Stimulated activated CD4-positive, alpha-beta T cell treated with anti-CD3 and anti-CD28 coated beads, Interleukin-4, amount 100 ng/mL, for 1 hour (primary cell): ENCODE measurements at places on chromosomes 16 and 17.

- DNase-seq, result no peak
Measured at GRCh38 chr17:49370971-49371834, 9.2 kb upstream of the ZNF652 start.

DNA sequence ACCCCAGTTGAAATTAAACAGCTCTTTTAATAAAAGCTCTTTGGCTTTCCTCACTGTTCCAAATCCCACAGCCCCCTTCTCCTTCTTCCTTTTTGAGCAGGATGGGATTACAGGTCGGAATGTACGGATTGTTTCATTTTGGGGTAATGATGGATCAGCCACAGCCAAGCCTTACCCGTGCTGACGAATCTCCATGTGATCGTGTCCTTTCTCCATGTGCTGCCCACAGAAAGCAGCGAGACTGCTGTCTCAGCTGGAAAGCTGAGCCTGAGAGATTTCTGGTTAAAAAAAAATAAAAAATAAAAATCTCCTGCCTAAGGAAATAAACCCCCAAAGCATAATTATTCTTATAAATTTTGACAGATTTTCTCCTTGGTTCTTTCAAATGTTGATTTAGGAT, 276.6 kb downstream of the CPPED1 start:
- DNase-seq, result no peak

- no peak for DNase-seq
Measured at GRCh38 chr16:88194397-88195268, 188.1 kb upstream of the ZNF469 start.

- DNase-seq, result no peak
Measured at GRCh38 chr17:39673335-39674081, 5.3 kb downstream of the PNMT start.

DNA sequence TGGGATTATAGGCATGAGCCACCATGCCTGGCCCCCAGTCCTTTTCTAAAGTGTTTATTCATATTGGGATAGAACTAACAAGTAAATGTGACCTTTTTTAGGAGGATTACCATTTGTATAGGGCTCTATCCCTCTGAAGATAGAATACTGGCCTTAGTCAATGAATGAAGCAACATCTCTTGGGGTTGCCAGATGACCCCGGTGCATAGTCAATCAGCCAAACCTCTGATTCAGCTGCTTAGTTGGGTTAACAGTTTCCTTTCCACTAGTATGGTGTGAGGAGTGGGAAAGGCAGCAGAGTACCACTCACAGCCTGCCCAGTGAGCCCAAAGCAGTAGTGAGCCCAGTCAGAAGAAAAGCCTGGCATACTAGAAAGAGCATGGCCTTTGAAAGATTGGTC, 94.6 kb upstream of the TBX2 start:
- DNase-seq, result no peak

- DNase-seq, result no peak
Measured at GRCh38 chr17:27596566-27597187, 34.3 kb upstream of the LGALS9 start.

GRCh38 chr17:44269535-44270240, 1.8 kb upstream of the SLC4A1 start:
- no peak for DNase-seq

DNA sequence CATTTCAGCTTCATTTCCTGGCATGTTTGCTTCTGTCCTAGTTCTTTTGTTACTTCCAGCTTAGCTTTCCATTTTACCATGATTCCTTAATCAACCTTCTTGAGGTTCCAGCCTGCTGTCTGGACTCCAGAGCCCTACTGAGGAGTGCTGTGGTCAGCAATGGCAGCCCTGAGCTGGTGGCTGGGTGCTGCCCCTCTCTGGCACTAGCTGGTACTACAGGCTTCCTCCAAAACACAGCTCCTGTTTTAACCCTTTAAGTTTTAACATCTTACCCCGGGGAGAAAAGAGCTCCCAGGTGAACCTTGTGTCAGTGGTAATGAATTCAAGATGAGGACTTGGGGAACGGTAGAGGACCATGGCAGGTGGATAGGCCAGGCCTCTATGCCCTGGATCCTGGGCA, 395.5 kb downstream of the TMEM114 start:
- DNase-seq, result no peak

GRCh38 chr17:44854192-44854591, 6.5 kb downstream of the HIGD1B start:
- DNase-seq, result no peak

DNA sequence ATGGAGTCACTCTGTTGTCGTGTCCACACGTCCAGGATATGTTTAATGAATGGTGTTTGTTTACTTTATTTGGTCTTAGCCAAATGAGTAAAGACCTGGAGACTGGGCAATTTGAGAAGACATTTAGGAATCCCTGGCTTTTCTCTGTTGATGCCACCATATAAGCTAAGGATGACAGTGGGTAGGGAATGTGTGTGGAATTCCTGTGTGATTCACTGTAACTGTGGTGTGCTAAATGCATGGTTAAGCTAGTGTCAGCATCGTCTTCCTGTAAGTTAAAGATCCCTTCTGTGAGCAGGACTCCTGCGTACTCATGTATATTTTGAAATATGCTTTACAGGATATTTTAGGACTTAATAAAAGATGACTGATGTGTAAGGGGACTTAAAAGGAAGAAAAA, 26.4 kb downstream of the GOSR1 start:
- no peak for DNase-seq

DNA sequence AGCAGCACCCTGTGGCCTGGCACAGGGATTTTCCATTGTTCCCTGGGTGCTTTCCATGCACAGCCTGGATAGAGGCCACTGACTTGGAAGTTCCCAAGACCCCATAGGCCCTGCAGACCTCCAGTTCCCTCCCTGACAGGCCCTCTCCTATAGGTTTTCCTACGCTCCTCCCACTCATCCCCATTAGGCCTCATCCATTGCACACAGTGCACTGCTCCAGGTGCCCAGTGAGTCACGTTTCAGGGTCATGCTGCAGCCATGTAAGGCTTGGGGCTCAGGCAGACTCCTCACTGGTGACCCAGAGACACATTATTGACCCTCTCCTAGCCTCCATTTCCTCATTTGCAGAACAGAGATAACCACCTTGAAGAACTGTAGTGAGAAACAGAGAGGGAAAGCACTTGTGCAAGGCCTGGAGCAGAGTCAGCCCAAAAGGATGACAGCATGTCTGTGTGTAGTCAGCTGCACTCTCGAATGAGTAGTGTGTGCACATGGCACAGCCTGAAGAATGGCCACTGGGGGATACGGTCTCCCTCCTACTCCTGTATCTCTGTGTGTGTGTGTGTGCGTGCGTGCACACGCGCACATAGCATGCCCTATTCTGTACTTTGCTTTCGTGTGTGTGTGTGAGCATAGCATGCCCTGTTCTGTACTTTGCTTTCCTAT, 26.8 kb downstream of the DRC3 start:
- no peak for DNase-seq

- no peak for DNase-seq
Measured at GRCh38 chr16:31118223-31119155, 1.0 kb downstream of the KAT8 start.

DNA sequence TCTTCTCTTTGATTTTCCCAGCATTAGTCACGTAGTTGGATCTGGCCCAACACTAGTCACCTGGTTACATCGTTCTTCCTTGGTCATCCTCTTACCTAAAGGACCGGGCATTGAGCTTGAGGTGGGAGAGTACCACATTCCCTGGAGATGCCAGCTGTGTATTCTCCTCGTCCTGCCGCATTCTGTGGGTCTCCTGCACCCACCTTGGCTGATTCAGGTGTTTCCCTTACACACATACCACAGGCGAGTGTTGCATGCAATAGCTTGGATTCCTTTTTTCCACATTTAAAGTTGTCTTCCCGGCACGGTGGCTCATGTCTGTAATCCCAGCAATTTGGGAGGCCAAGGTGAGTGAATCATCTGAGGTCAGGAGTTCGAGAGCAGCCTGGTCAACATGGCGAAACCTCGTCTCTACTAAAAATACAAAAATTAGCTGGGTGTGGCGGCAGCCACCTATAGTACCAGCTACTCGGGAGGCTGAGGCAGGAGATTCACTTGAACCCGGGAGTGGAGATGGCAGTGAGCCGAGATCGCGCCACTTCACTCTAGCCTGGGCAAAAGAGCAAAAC, 21.6 kb upstream of the CLEC18C start:
- no peak for DNase-seq

DNA sequence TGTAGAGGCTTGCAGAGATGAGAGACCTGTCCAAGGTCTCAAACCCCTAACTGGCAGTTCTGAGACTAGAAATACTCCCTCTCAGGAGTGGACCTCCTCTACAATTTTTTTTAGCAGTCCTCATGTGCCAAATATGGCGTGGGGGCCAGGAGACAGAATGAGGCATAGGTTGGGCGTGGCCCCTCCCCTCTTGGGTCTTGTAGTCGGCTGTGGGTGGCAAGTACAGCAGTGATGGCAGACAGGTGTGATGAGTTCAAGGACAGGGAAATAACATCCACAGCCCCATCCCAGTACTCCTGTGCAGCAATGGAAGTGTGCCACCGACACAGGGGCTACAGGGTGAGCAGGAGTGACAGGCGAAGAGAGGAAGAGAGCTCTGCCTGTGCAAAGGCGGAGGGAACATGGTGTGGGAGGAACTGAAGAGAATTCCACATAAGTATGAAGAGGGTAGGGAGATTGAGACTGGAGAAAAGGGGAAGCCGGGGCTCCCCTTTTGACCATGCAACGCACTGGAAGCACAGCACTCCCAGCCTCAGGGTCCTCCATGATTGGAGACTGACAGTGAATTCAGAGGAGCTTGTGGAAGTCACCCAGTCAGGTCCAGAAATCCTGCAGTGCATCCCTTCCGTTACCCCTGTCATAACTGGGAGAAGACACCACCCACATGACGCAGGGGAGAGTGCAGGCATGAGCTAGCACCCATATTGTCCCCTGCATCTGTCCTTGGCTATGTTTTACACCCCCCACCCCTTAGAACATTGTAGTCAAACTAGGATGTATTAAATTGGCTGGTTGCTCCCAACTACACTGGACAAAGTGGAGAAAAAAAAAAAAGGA, 14.8 kb upstream of the CETP start:
- DNase-seq, result peak; percentile 18

- DNase-seq, result no peak
Measured at GRCh38 chr17:16141685-16142084, 73.6 kb downstream of the NCOR1 start.

- no peak for DNase-seq
Measured at GRCh38 chr16:58970775-58971174, 236.7 kb upstream of the GOT2 start.
